ENCODE measurements at places on chromosomes 7 and 10.

- no peak overlapping the region for H3K4me3 ChIP-seq
- no peak for DNase-seq
- no peak overlapping the region for H3K27ac ChIP-seq
Observed at GRCh38 chr10:53770903-53771302, 998.3 kb upstream of the MBL2 start.

- no peaks in the 10 kb centered on the region for H3K27me3 ChIP-seq
- H3K36me3 ChIP-seq = no peaks in the 10 kb centered on the region
- no peaks in the 10 kb centered on the region for H3K4me1 ChIP-seq
Observed at GRCh38 chr7:28349637-28350036, 62.7 kb upstream of the CREB5 start.

- H3K27me3 ChIP-seq = no peaks in the 10 kb centered on the region
- DNase-seq = no peak
- no peak overlapping the region for H3K27ac ChIP-seq
- no peaks in the 10 kb centered on the region for H3K36me3 ChIP-seq
- H3K4me3 ChIP-seq = no peak overlapping the region
Observed at GRCh38 chr7:135253851-135254771, 20.5 kb downstream of the STRA8 start.

GRCh38 chr7:131610007-131610406 lies 53.6 kb upstream of the PODXL start:
- no peaks in the 10 kb centered on the region for H3K4me1 ChIP-seq
- no peak overlapping the region for H3K4me3 ChIP-seq
- H3K36me3 ChIP-seq = no peaks in the 10 kb centered on the region
- H3K27ac ChIP-seq = no peak overlapping the region
- H3K27me3 ChIP-seq = no peaks in the 10 kb centered on the region
- DNase-seq = no peak

DNA sequence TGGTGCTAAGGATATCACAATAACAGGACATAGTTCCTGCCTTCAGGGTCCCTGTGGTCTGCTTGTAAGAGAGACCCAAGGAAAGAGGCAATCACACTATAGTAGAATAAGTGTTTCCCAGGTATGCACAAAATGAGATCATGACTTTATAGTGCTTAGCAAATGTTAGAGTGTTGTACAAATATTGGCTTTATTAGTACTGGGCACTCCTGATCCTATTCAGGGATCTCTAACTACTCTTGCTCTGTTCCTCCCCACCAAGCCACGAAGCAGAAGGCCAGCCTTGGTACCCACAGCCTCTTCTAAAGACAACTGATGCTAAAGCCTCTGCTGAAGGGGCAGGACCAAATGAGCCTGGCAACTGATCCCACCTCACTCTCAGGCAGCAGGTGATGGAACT lies 75.1 kb downstream of the HERPUD2 start:
- H3K36me3 ChIP-seq = no peaks in the 10 kb centered on the region
- H3K4me3 ChIP-seq = no peak overlapping the region
- H3K4me1 ChIP-seq = no peaks in the 10 kb centered on the region
- no peak for DNase-seq

DNA sequence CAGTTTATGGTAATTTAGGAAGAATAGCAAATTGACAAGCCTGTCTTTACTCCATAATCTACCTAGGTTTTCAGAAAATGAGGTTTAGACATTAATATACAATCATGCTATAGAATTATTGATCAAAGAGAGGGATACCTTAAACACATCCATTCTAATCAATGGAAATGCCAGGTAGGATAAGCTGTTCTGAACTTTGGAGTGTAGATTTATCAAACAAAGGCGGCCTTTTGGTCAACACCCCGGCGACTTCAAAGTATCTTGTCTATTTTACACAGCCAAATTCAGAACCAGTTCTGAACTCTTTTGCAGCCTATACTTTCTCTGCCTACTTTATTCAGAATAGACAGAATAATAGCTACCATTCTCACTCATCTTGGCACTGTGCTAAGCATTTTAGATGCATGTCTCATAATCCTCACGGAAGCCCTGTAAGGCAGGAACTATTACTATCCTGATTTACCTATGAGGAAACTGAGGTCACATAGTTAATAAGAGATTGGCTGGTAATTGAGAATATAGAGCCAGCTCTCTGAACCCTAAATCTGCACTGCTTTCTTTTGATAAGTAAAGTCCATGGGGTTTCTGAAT lies 641.9 kb upstream of the LRRTM3 start:
- no peaks in the 10 kb centered on the region for H3K36me3 ChIP-seq
- DNase-seq = no peak

DNA sequence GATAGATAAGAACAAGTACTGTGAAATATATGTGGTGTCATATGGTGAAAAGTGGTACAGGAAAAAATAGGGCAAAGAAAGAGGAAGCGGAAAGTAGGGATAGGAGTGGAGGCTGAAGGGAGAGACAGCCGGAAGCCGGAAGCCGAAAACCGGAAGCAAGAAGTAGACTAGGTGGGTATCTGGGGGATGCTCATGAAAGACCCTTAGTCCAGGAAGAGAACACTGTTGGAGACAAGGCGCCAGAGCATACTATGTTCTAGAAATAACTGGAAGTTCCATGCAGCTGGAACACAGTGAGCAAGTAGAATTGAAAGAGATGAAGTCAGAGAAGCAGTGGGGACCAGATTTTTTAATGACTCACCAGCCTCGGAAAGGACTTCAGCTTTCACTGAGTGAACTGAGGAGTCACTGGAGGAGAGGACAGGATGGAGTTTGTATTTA lies 22.5 kb downstream of the ST8SIA6 start:
- peaks cover 37% of the 10 kb centered on the region for H3K4me1 ChIP-seq
- no peak for DNase-seq
- H3K4me3 ChIP-seq = no peak overlapping the region
- H3K27ac ChIP-seq = no peak overlapping the region
- no peaks in the 10 kb centered on the region for H3K36me3 ChIP-seq

All from effector memory CD4-positive, alpha-beta T cell (primary cell).